Foreskin keratinocyte (primary cell): ENCODE measurements at places on chromosomes 5 and 9. TPM values are rescaled to one million over a fixed set of nuclear protein-coding genes. Genes with fewer than 3 reads are reported as not detected.

The PDZD2 gene
- polyA plus RNA-seq, result 2.4 and 3.1 TPM in 2 replicates

The SMIM23 gene
- polyA plus RNA-seq, result not detected in 2 replicates

The CATSPER3 gene
- 0.21 and 0.31 TPM in 2 replicates for polyA plus RNA-seq

The CNTFR gene
- not detected in 2 replicates for polyA plus RNA-seq

The ATOSB gene
- 16.0 and 19.5 TPM in 2 replicates for polyA plus RNA-seq

The CPEB4 gene
- 1.0 and 1.2 TPM in 2 replicates for polyA plus RNA-seq

The MCC gene
- 4.7 and 4.8 TPM in 2 replicates for polyA plus RNA-seq

The PGM5 gene
- polyA plus RNA-seq, result not detected in 2 replicates

The PCDHA4 gene
- not detected in 2 replicates for polyA plus RNA-seq

The CCL21 gene
- polyA plus RNA-seq, result 0.06 TPM in 1 of 2 replicates, not detected in the other

The CCDC187 gene
- polyA plus RNA-seq, result 0.01 and 0.03 TPM in 2 replicates

The GLIPR2 gene
- polyA plus RNA-seq, result 2.9 and 5.0 TPM in 2 replicates

The LVRN gene
- polyA plus RNA-seq, result 0.01 and 0.07 TPM in 2 replicates

The ADAMTS19 gene
- 0.02 TPM in 2 replicates for polyA plus RNA-seq

The WNT8A gene
- not detected in 2 replicates for polyA plus RNA-seq

The FIBCD1 gene
- 2.6 and 3.4 TPM in 2 replicates for polyA plus RNA-seq

The NTRK2 gene
- polyA plus RNA-seq, result 0.01 TPM in 2 replicates

The GNA14 gene
- polyA plus RNA-seq, result not detected in 2 replicates

The PSMD5 gene
- polyA plus RNA-seq, result 21.5 and 25.9 TPM in 2 replicates

The LIFR gene
- polyA plus RNA-seq, result 0.07 and 0.11 TPM in 2 replicates

The IL31RA gene
- polyA plus RNA-seq, result 1.0 and 1.7 TPM in 2 replicates

The MED10 gene
- 45.7 and 46.7 TPM in 2 replicates for polyA plus RNA-seq

The DMRTA1 gene
- polyA plus RNA-seq, result 0.35 and 0.38 TPM in 2 replicates

The GPR151 gene
- not detected in 2 replicates for polyA plus RNA-seq

The ADAMTS12 gene
- polyA plus RNA-seq, result 0.06 and 0.13 TPM in 2 replicates

The SAXO1 gene
- polyA plus RNA-seq, result not detected in 2 replicates

The TENT4A gene
- 5.3 and 6.8 TPM in 2 replicates for polyA plus RNA-seq

The CCDC107 gene
- polyA plus RNA-seq, result 26.3 and 27.2 TPM in 2 replicates

The ARL14EPL gene
- not detected in 2 replicates for polyA plus RNA-seq

The GKAP1 gene
- 0.35 and 0.52 TPM in 2 replicates for polyA plus RNA-seq

The GRM6 gene
- polyA plus RNA-seq, result not detected in 2 replicates

The PHYHD1 gene
- 11.6 and 19.9 TPM in 2 replicates for polyA plus RNA-seq

The ST8SIA4 gene
- polyA plus RNA-seq, result 0.21 and 0.29 TPM in 2 replicates

The SLC25A2 gene
- polyA plus RNA-seq, result not detected in 2 replicates

The RAD17 gene
- 10.8 and 12.3 TPM in 2 replicates for polyA plus RNA-seq

The CARTPT gene
- not detected in 2 replicates for polyA plus RNA-seq

The TMEFF1 gene
- polyA plus RNA-seq, result 0.07 and 0.16 TPM in 2 replicates

The DRD1 gene
- not detected in 2 replicates for polyA plus RNA-seq

The SLC36A3 gene
- polyA plus RNA-seq, result not detected in 2 replicates

The PCDHGA6 gene
- polyA plus RNA-seq, result 0.03 TPM in 1 of 2 replicates, not detected in the other

The HRH2 gene
- not detected in 2 replicates for polyA plus RNA-seq

The SLC25A48 gene
- polyA plus RNA-seq, result not detected in 2 replicates

The CHSY3 gene
- 0.26 and 0.32 TPM in 2 replicates for polyA plus RNA-seq

The AP3S1 gene
- 98.5 and 116 TPM in 2 replicates for polyA plus RNA-seq

The THG1L gene
- 16.6 and 16.9 TPM in 2 replicates for polyA plus RNA-seq

The IRX4 gene
- polyA plus RNA-seq, result 22.0 and 32.8 TPM in 2 replicates

The PCDHGA9 gene
- 0.02 and 0.04 TPM in 2 replicates for polyA plus RNA-seq
